Foreskin keratinocyte (primary cell): ENCODE measurements at places on chromosomes 3 and 15.

DNA sequence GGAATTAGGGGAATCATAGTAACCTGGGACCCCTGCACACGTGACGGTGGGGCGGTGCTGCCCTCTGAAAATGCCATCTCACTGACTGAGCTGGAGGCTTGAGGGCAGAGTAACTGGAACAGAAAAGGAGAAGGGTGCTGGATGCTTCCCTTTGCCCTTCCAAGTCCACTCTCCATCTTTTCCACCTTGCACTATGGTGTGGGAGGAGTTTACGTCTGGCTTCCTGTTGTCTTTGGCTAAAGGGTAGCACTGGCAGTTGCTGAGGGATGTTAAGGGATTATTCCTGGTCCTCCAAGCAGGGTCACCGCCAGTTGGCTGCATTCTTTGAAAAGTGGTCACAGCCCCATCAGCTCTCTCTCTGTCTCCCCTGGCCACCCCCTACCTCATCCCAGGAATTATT is 129.4 kb upstream of the SNTN start:
- no peak for DNase-seq

DNA sequence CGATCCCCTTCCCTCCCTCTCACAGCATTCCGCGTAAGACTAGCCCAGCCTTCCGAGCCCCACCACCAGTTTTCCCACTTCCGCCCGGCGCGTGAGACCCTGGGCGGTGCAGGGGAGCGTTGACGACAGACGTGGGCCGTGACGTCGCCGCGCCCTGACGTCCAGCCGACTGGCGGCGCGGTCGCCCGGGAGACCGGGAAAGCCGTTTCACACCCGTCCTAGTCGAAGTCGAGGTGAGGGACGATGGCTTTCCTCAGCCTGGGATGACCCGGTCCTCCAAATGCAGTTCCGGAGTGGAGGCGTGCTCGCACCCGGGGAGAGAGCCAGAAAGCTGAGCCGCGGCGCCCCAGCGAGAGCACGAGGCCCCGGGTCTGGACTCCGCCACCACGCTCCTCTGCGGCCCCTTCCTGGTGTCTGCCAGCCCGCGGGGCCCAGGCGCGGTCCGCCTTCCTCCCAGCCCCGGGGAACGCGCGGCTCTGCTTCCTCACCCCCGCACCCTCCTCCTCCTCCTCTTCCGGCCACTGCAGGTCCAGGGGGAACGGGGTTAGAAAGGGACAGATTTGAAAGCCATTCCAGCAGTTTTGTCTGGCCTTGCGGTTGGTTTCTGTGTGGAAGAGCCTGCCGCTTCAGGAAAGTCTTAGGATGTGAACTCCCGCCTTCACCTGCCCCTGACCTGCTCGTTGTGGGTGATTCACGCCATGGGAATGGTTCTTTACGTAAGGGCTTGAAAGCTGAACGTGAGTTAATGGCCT is at the start of gene LEKR1:
Gene LEKR1, plus strand, starts transcription at position 210 of the 752 bp plus-strand sequence. CDS start 2,977 bp downstream, outside the sequence.
- peak; percentile 96 for DNase-seq

- no peak for DNase-seq
These were observed 96.6 kb upstream of the CHD2 start for GRCh38 chr15:92803536-92803851.

GRCh38 chr15:101288905-101289513 is 6.0 kb downstream of the SNRPA1 start:
- DNase-seq = no peak

GRCh38 chr3:153626158-153626557 is 464.1 kb downstream of the RAP2B start:
- no peak for DNase-seq

- no peak for DNase-seq
These were observed at the start of gene AGBL1 for GRCh38 chr15:86079508-86080266. TSS of gene AGBL1 (plus strand) at chr15:86079871.

- no peak for DNase-seq
These were observed 13.2 kb downstream of the ABTB1 start for GRCh38 chr3:127685708-127686511.

DNA sequence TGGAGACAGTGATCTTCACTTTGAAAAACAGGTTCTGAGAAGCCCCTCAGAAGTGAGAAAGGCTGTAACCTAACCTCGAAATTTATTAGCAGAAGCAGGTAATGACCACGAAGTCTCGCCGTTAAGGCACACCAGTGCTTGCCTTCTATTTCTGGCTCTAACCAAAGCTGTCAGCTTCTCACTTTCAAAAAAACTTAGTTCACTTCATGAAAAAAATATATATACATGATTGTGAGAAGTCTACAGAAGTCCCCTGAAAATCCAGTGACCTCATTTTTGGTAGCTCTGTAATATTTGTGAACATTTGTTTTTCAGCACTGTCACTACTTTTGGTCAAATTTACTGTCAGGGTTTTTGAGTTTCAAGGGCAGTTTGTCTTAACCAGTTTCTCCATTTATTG is 19.1 kb upstream of the AKAP13 start:
- no peak for DNase-seq

DNA sequence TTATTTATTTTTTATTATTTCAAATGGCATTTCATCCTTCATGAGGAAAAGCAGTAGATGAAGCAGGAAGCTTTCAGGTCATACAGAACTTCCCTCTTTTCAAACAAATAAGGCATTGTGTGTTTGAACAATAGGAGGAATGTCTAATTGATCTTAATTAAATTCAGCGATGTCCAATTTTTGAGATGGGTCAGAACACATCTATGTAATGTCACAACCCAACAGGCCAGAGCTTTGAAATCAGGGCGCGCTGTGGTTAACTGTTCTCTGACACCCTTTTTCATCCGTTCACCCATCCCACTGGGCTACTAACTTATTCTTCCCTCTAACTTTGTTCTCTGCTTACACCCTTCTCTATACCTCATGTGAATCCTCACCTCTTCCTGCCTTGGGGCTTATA is 510.5 kb downstream of the FOXP1 start:
- no peak for DNase-seq

DNA sequence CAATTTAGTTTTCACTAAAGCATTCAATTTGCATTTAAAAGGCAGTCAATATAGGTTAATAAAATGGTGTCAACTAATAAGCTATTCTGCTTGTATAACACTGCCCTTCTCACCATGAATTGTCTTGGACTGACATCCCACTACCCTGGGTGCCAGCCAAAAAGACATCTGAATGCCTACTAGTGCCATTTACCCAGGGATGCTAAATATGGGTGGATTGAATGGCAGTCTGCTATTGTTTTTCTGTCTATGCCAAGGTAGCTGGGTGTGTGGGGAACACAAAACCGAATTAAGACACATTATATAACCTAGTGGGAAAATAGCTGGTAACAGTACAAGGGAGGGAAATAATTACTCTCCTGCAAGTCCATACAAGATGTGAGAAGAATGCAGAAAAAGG is 240.0 kb upstream of the CFAP20DC start:
- no peak for DNase-seq

GRCh38 chr3:123679712-123680386 is 95.0 kb upstream of the HACD2 start:
- no peak for DNase-seq

- peak; percentile 15 for DNase-seq
These were observed 42.7 kb upstream of the ATP2B2 start for GRCh38 chr3:10547841-10548783.

- no peak for DNase-seq
These were observed 718.0 kb downstream of the TBL1XR1 start for GRCh38 chr3:176479248-176479647.

GRCh38 chr15:57319226-57319918 is 56.9 kb upstream of the CGNL1 start:
- no peak for DNase-seq
